Vagina (tissue), 2 donors: ENCODE measurements at places on chromosomes 1 and 21. TPM values are rescaled to one million over a fixed set of nuclear protein-coding genes. Genes with fewer than 3 reads are reported as not detected.
A peak's percentile ranks its signal among the peaks of the same experiment; 100 is the strongest.

- H3K4me1 ChIP-seq = peaks cover 12% of the 10 kb centered on the region
- H3K27ac ChIP-seq = no peak overlapping the region
- H3K27me3 ChIP-seq = no peaks in the 10 kb centered on the region
- no peak overlapping the region for H3K4me3 ChIP-seq
- H3K36me3 ChIP-seq = no peaks in the 10 kb centered on the region
These were observed 61.2 kb downstream of the KCNN3 start for GRCh38 chr1:154808909-154809262.

GRCh38 chr1:198860371-198860770 lies 221.5 kb downstream of the PTPRC start:
- no peaks in the 10 kb centered on the region for H3K27me3 ChIP-seq
- no peaks in the 10 kb centered on the region for H3K4me1 ChIP-seq
- no peak for DNase-seq
- no peaks in the 10 kb centered on the region for H3K36me3 ChIP-seq

DNA sequence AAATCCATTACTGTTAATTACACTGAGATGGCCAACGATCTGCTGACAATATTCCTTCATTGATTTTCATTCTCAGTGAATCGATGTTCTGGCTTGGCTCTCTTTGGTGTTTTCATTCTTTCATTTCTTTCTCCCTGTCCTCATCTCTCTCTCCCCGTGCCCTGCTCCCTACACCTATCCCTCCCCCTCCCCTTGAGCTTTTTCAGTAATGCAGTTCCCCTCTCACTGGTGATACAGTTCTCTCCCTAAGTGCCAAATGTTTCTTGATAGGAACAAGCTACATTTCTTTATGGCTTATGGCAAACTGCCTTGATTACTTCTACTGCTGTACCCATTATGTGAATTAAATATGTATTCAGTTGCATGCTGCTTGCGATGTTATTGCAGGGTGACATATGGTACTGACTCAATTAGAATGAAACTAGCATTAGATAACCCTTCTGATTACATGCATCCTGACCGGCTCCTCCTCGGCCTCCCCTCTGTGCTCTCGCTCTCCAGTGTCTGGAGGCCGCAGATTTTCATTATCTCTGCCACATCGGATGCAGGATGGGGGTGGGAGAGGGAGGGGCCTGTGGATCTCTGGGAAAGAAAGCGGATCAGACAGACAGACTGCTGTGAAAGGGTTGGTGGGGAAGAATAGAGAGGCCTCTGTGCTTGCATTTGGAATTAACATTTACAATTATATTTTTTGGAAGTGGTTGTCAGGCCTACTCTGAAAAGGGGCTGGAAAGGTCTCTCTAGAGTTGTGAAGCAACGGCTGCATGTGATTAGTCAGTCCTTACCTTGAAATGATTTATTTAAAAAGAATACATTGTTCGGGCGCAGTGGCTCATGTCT lies 130.9 kb downstream of the PBX1 start:
- no peaks in the 10 kb centered on the region for H3K36me3 ChIP-seq
- H3K4me1 ChIP-seq = peaks cover 8% of the 10 kb centered on the region
- H3K27ac ChIP-seq = no peak overlapping the region
- DNase-seq = no peak
- no peak overlapping the region for H3K4me3 ChIP-seq
- H3K27me3 ChIP-seq = no peaks in the 10 kb centered on the region

IRF6 gene
- total RNA-seq = 83.5 TPM

HHAT gene
- 11.8 TPM for total RNA-seq

DNA sequence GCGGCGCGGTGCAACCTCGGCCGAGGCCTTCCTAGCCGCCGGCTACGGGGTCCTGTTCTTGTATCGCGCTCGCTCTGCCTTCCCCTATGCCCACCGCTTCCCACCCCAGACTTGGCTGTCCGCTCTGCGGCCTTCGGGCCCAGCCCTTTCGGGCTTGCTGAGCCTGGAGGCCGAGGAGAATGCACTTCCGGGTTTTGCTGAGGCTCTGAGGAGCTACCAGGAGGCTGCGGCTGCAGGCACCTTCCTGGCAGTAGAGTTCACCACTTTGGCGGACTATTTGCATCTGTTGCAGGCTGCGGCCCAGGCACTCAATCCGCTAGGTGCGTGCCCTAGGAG lies 379 bp downstream of the PPCS start:
- no peaks in the 10 kb centered on the region for H3K36me3 ChIP-seq
- peak overlapping the region; percentile 77 for H3K27ac ChIP-seq
- H3K27me3 ChIP-seq = no peaks in the 10 kb centered on the region
- H3K4me1 ChIP-seq = peaks cover 26% of the 10 kb centered on the region
- peak overlapping the region; percentile 75 for H3K4me3 ChIP-seq

NCF2 gene
- total RNA-seq = 12.5 TPM

- no peaks in the 10 kb centered on the region for H3K27me3 ChIP-seq
- H3K27ac ChIP-seq = peak overlapping the region; percentile 85
- H3K4me1 ChIP-seq = peaks cover 25% of the 10 kb centered on the region
- no peaks in the 10 kb centered on the region for H3K36me3 ChIP-seq
- H3K4me3 ChIP-seq = peak overlapping the region; percentile 55
These were observed 1.2 kb downstream of the MAST2 start for GRCh38 chr1:45804669-45804969.

DNA sequence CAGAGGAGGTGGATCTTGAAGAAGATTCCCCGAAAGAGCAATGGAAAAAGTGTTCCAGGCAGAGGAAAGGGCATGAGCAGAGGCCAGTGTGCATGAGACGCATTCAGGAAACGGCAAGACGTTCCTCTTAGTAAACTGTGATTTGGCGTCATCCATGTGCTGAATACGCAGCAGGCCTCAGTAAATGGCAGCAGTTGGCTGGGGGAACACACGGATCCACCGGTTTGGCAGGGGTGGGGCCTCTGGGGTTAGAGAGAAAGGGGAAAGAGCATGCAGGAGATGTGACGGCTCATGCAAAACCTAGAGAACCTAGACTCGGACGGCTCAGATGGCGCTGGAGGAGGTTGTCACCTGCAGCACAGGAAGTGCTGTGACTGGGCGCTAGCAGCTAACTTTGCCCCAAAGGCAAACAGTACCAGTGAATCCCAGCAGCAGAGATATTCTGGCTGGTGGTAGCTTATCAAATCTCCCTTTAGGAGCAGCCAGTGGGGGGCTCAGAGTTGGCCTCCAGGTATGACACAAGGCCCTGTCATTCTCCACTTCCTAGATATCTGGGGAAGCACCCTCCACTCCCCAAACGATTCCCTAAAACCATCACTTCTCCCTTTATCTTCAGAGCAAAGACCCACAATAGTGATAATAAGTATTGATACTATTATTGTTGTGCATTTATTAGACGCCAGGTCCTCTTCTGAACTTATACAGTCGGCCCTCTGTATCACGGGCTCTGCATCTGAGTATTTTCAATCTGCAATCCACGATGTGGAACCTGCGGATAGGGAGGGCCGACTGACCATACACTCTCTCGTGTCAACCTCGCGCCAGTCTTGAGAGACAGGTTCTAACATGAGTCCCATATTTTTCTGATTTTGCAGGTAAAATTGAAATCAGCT lies 7.6 kb downstream of the LAPTM5 start:
- H3K36me3 ChIP-seq = no peaks in the 10 kb centered on the region
- peak overlapping the region; percentile 20 for H3K27ac ChIP-seq
- DNase-seq = no peak
- peaks cover 43% of the 10 kb centered on the region for H3K4me1 ChIP-seq
- no peak overlapping the region for H3K4me3 ChIP-seq
- no peaks in the 10 kb centered on the region for H3K27me3 ChIP-seq

GRCh38 chr1:203906932-203907331 lies 45.5 kb downstream of the SNRPE start:
- no peaks in the 10 kb centered on the region for H3K4me1 ChIP-seq
- DNase-seq = no peak
- H3K36me3 ChIP-seq = no peaks in the 10 kb centered on the region
- no peak overlapping the region for H3K27ac ChIP-seq

AK5 gene
- 6.9 TPM for total RNA-seq

GRCh38 chr1:39995973-39996393 lies 41.0 kb downstream of the MFSD2A start:
- H3K27me3 ChIP-seq = no peaks in the 10 kb centered on the region
- no peak overlapping the region for H3K4me3 ChIP-seq
- H3K27ac ChIP-seq = no peak overlapping the region
- H3K4me1 ChIP-seq = no peaks in the 10 kb centered on the region
- H3K36me3 ChIP-seq = no peaks in the 10 kb centered on the region

DNA sequence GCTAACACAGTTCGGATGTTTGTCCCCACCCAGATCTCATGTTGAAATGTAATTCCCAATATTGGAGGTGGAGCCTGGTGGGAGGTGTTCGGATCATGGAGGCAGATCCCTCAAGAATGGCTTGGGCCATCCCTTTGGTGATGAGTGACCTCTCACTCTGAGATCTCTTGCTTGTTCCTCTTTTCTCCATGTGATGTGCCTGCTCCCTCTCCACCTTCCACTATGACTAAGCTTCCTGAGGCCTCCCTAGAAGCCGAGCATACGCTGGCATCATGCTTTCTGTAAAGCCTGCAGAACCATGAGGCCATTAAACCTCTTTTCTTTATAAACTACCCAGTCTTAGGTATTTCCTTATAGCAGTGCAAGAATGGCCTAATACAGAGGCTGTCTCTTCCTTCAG lies 8.1 kb upstream of the PLA2G5 start:
- no peak for DNase-seq
- H3K4me1 ChIP-seq = no peaks in the 10 kb centered on the region

- H3K27me3 ChIP-seq = no peaks in the 10 kb centered on the region
- H3K4me3 ChIP-seq = no peak overlapping the region
- DNase-seq = no peak
- H3K4me1 ChIP-seq = peaks cover 95% of the 10 kb centered on the region
- no peaks in the 10 kb centered on the region for H3K36me3 ChIP-seq
These were observed 6.7 kb downstream of the KHDRBS1 start for GRCh38 chr1:32020339-32020738.

GRCh38 chr21:15343066-15343465 lies 278.3 kb upstream of the NRIP1 start:
- H3K36me3 ChIP-seq = no peaks in the 10 kb centered on the region
- no peaks in the 10 kb centered on the region for H3K27me3 ChIP-seq
- H3K4me3 ChIP-seq = no peak overlapping the region
- DNase-seq = no peak
- no peak overlapping the region for H3K27ac ChIP-seq
- H3K4me1 ChIP-seq = no peaks in the 10 kb centered on the region

DNA sequence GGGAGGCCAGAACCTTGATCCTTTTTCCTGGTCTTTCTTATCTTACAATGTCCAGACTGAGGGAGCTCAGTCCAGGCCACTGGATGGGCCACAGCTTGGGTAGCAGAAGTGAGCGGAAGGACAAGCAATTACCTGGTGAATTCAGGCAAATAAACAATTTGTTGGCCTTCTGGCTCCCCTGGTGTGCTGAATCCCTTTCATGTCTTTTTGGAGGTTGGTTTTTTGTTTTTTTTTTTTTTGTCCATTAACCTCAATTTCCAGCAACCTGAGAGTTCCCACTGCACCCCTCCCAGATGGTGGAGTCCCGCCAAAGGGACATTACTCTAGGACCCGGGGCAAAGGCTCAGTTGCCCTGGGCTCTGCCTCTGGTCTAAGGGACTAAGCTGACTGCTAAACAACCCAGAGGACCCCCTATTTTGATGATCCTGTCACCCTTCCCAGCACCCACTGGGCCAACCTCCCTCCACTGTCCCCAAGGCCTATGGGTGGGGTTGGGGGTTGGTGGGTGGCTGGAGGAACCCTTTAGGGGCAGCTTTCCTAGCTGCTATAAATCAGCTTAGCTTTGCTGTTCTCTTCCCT lies 85.5 kb downstream of the KCND3 start:
- no peak overlapping the region for H3K27ac ChIP-seq
- no peaks in the 10 kb centered on the region for H3K27me3 ChIP-seq
- no peak overlapping the region for H3K4me3 ChIP-seq
- H3K4me1 ChIP-seq = no peaks in the 10 kb centered on the region
- no peaks in the 10 kb centered on the region for H3K36me3 ChIP-seq
- DNase-seq = no peak

DNA sequence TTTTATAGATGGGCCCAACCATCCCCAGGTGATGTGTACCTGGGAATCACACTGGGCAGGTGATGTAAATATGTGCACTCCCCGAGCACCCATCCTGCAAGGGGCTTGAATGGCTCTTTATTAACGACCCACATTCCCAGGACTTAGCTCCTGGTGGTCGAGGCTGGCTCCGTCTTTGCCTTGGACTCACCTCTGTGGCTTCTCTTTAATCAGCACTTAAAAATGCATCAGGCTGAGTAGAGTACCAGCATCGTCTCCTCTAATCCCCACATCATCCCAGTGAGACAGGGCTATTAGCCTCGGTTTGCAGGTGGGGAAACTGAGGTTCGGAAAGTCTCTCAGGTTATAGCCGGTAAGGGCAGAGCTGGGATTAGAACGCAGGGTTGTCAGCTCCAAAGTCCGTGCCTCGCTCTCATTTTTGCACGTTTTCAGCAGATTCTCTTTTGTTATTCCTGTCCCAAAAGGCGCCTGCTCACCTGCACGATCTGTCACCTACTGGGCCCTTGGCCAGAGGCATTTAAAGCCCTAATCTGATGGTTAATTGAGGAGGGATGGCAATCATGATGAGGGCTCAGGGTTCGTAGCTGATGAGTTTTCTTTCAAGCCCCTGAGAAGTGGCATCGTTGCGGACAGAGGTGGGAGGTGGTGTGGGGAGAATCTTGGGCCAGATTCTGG lies 29.4 kb downstream of the SPSB1 start:
- H3K4me3 ChIP-seq = no peak overlapping the region
- H3K4me1 ChIP-seq = peaks cover 96% of the 10 kb centered on the region
- H3K27me3 ChIP-seq = no peaks in the 10 kb centered on the region
- H3K27ac ChIP-seq = peak overlapping the region; percentile 77
- no peaks in the 10 kb centered on the region for H3K36me3 ChIP-seq
- no peak for DNase-seq

DNA sequence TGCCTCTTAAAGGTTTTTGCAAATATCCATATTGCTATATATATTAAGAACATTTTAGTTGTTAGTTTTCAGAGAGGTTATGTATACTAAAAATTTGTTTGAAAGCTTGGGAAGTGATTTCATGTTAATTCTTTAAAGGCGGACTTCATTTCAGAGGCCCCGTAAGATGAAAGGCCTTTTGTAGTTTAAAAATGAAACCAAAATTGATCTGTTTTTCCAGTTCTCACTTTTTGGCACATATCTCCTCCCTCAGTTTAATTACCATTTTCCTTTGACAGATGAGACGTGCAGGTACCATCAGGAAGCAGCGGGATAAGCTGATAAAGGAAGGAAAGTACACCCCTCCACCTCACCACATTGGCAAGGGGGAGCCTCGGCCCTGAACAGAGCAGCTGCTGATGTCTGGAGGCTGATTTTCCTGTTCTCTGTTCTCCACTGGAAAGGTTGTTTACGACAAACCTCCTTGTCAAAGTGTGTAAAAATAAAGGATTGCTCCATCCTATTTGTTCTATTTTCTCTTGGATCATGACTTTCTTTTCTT lies 8.0 kb downstream of the NDUFS5 start:
- no peak overlapping the region for H3K4me3 ChIP-seq
- H3K36me3 ChIP-seq = no peaks in the 10 kb centered on the region
- H3K4me1 ChIP-seq = no peaks in the 10 kb centered on the region
- no peak overlapping the region for H3K27ac ChIP-seq

- no peak for DNase-seq
- no peak overlapping the region for H3K4me3 ChIP-seq
- H3K4me1 ChIP-seq = peaks cover 71% of the 10 kb centered on the region
These were observed 33.2 kb downstream of the SSBP3 start for GRCh38 chr1:54372978-54373377.
